ENCODE measurements at places on chromosomes 1 and 21. TPM values are rescaled to one million over a fixed set of nuclear protein-coding genes. Genes with fewer than 3 reads are reported as not detected.

GRCh38 chr1:98323388-98323787, 338.1 kb upstream of the SNX7 start:
- H3K4me1 ChIP-seq = no peaks in the 10 kb centered on the region
- no peaks in the 10 kb centered on the region for H3K36me3 ChIP-seq

- H3K36me3 ChIP-seq = no peaks in the 10 kb centered on the region
- peaks cover 8% of the 10 kb centered on the region for H3K4me1 ChIP-seq
- DNase-seq = no peak
- no peaks in the 10 kb centered on the region for H3K27me3 ChIP-seq
- no peak overlapping the region for H3K4me3 ChIP-seq
- H3K27ac ChIP-seq = no peak overlapping the region
Measured at GRCh38 chr1:168125051-168125450, 11.7 kb downstream of the GPR161 start.

Gene GREM2
- 7.0 TPM for total RNA-seq

GRCh38 chr1:981955-982558, at the start of gene PERM1:
TSS of gene PERM1 (minus strand) at chr1:982093. CDS start at chr1:981029, 1,064 bp downstream.
- H3K27me3 ChIP-seq = no peaks in the 10 kb centered on the region
- DNase-seq = no peak
- no peaks in the 10 kb centered on the region for H3K4me1 ChIP-seq
- H3K27ac ChIP-seq = no peak within 1 kb of the TSS

Gene SNRPE
- 105 TPM for total RNA-seq

DNA sequence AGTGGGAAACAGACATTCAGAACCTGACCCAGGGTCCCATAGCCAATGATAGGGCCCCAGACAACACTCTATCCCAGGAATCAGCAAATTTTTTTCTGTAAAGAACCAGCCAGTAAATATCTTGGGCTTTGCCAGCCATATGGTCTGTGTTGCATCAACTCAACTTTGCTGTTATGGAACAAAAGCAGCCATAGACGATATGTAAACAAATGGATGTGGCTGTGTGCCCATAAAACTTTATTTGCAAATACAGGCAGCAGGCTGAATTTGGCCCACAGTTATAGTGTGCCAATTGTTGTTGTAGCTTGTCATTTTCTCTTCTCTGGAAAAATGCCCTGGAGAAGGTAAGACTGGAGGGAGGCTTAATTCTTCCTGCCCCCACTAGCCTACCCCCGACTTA, 431.1 kb upstream of the VAMP3 start:
- H3K27me3 ChIP-seq = no peaks in the 10 kb centered on the region
- H3K36me3 ChIP-seq = no peaks in the 10 kb centered on the region
- H3K27ac ChIP-seq = no peak overlapping the region
- no peak overlapping the region for H3K4me3 ChIP-seq

Gene ATP8B2
- 81.4 TPM for total RNA-seq

- H3K27ac ChIP-seq = no peak overlapping the region
- no peak for DNase-seq
- no peak overlapping the region for H3K4me3 ChIP-seq
- H3K36me3 ChIP-seq = no peaks in the 10 kb centered on the region
- no peaks in the 10 kb centered on the region for H3K27me3 ChIP-seq
Measured at GRCh38 chr1:246279402-246279801, 227.7 kb downstream of the SMYD3 start.

Gene RNU1-2
- total RNA-seq = under 0.01 TPM

Gene GPR37L1
- total RNA-seq = not detected

GRCh38 chr1:18192974-18193373, 85.4 kb downstream of the IGSF21 start:
- DNase-seq = no peak
- H3K27me3 ChIP-seq = no peaks in the 10 kb centered on the region
- no peaks in the 10 kb centered on the region for H3K4me1 ChIP-seq
- H3K36me3 ChIP-seq = no peaks in the 10 kb centered on the region
